Hematopoietic multipotent progenitor cell treated with erythropoietin and hydrocortisone succinate and interleukin-3 and kit ligand, for 17 days (in vitro differentiated cells): ENCODE measurements at places on chromosomes 11 and 22.

DNA sequence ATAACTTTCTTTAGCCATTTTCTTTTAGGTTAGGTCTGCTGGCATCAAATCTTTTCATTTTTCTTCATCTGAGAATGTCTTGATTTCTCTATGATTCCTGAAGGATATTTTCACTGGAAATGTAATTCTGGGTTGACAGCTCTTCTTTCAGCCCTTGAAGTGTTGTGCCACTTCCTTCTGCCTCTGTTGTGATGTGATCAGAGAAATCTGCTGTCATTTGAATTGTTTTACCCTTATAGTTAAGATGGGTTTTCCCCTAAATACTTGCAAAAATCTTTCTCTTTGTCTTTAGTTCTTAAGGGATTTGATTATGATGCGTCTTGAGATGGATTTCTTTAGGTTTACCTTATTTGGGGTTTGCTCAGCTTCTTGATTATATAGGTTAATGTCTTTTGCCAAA, 23.0 kb downstream of the USP47 start:
- no peak for DNase-seq

DNA sequence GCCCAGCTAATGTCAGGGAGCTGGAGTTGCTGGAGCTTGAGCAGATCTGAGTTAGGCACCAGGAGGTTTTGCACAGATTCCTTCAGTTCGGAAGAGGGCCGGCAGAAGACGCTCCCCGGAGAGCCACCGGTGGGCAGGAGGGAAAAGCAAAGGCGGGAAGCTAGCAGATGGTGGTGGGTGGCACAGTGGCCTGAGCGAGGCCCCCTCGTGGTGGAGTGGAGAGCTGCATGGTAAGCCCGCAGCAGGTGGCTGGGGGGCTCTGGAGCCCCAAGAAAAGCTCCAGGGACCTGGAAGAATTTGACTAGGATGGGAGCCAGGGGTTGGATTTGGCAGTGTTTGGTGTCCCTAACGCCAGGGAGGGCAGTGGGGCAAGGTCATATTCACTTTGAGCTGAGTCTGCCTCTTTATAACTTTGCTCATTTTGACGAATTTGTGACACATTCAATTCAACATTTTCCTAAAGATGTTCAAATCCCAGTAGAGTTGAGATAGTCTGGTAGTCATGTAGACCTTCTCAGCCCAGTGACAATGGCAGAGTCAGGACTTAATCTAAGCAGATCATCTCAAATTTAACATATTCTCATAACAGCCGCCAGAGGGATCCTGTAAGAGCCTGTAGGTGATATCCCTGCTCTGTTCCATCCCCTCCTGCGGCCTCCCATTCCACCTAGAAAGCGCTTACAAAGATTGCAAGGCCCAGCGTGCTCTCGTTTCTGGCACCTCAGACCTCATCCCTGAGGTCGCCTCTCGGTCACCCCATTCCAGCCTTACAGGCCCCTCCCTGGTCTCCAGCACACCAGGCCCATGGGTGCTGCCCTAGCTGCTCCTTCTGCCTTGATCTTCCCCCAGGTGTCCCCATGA, 57.9 kb downstream of the TRIM29 start:
- DNase-seq, result no peak

DNA sequence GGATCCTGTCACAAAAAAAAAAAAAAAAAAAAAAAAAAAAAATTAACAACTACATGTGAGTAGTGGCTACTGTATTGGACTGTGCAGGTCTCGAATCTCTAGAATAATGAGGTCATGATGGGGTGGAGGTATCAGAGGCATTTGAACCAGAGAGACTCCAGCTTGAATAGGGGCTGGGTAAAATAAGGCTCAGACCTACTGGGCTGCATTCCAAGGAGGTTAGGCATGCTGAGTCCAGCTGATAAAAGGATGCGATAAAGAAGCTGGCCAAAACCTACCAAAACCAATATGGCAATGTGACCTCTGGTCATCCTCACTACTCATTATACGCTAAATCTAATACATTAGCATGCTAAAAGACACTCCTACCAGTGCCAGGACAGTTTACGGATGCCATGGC, 5.9 kb upstream of the PACSIN3 start:
- DNase-seq, result no peak

DNA sequence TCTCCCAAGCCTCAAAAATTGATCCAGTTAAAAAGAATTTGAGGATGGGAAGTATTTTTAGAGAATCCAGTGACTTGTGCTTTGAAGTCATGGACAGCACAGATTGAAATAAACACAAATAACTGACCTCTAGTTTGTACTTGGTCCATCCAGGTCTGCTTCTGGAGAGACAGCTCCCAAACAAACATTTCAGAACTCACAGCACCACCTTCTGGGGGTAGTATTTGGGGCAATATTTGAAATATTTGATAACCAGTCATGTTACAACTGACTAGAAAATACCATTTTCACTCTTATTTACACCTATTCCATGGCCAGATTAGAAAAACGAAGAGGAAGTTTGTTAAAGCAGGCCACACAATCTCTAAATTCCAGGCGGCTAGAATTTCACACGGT, 56.2 kb downstream of the CTSC start:
- DNase-seq, result no peak

- DNase-seq, result no peak
Measured at GRCh38 chr11:115869780-115870431, 365.7 kb upstream of the CADM1 start.

GRCh38 chr11:12886508-12886907, 122.6 kb upstream of the RASSF10 start:
- no peak for DNase-seq

DNA sequence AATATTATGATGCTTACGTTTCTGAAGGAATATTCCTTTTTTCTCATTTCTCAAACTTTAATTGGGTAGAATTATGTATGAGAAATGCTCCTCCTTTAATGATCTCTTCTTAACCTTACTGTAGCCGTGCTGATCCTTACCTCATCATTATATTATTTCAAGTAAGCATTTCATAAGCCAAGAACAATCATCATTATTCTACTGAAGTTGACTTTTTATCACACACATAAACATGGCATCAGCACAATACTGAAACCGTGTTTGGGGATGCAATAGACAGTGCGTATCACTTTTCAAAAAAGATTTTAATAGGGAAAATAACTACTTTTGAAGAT, 162.8 kb downstream of the ARHGAP42 start:
- no peak for DNase-seq

DNA sequence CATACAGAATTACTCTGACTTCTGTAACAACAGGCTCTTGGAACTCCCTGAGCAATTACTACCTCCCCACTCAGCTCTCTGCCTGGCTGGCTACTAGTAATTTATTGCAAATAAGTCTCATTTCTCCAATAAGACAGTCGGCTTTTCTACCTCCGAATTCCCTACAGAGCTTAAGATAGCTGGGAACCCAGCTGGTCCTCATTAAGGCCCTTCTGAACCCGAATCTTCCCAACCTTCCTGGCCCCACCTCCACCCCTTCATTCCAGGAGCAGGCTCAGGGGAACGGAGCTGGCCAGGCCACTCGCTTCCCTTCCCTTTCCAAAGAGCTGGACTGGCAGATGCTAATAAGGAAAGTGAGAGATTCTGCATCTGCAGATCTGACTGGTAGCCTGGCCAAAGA, 21.6 kb downstream of the TMPRSS5 start:
- no peak for DNase-seq

- no peak for DNase-seq
Measured at GRCh38 chr11:81932303-81932702, 801.4 kb downstream of the FAM181B start.

DNA sequence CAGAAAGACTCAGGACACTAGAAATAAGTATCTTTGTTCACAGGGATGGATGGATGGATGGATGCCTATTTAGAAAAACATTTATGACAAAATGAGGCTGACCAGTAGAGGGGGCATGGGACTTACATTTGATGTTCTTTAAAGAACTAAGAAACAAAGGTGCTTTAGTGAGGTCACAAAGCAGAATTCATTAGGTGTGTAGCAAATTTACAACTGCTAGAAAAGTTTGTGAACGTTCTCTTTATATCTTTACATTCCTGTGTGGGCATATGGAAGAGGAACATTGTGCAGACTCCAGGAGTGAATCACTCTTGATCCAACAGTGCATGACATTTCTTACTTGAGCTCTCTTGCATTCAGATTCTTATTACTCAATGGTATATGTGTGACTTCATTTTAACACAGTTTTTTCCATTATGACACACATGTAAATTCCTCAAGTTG, 15.8 kb upstream of the SIK2 start:
- peak; percentile 62 for DNase-seq

DNA sequence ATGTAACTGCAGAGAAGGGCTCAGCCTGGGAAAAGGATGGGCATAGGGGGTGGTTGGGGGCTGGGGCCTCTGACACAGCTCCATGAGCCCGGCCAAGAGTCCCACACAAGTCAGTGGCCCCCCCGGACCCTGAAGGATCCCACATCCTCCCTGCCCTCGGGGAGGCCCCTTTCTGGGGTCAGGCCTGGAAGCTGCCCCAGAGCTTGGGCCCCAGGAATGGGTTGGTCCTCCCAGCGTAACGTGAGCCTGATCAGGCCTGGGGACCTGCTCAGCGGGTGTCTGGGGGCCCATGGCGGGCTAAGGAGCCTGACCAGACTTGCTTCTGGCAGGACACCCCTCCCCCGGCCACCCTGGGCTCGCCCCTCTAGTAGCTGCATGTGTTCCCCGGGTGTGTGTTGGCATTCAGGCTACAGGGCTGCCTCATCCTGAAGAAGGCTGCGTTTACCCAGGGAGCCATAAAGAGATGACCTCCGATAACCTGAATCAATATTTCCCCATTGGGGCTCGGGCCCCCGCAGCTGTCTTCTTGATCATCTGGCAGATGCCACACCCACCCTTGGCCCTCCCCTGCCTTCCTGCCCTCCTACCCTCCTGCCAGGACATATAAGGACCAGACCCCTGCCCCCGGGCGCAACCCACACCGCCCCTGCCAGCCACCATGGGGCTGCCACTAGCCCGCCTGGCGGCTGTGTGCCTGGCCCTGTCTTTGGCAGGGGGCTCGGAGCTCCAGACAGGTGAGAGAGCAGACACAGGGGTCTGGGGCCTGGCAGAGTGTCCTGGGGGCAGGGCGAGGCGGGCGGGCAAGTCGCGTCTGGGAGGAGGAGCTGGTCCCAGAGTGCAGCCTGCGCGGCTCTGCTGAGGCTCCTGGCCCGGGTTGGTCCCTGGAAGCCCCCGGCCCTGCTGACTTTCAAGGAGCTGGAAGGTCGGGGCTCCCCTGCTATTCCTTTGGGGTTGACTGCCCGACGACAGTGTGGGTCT, at the start of gene MUC2:
Gene MUC2 (plus strand): TSS at position 631 of the 978 bp plus-strand sequence.
- no peak for DNase-seq

GRCh38 chr11:110349138-110349996, 53.0 kb upstream of the RDX start:
- no peak for DNase-seq

DNA sequence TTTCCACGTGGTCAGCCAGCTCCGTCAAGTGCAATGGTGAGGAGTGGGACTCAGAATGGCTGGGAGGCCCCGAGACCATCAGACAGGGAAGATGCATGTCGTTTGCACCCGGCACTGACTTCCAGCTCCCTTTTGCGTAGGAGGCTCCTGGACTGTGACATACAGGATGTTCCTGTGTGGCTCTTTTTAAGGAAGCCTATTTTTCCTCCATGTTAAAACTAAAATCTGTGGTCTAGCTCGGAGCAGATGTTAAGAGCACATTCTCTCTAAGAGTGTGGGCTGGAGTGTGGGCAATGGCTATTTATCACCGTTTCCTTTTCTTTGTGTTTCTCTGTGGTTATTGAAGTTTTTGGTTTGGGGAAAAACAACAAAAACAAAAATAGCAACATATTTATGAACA, 40.9 kb upstream of the AMPD3 start:
- DNase-seq, result no peak

DNA sequence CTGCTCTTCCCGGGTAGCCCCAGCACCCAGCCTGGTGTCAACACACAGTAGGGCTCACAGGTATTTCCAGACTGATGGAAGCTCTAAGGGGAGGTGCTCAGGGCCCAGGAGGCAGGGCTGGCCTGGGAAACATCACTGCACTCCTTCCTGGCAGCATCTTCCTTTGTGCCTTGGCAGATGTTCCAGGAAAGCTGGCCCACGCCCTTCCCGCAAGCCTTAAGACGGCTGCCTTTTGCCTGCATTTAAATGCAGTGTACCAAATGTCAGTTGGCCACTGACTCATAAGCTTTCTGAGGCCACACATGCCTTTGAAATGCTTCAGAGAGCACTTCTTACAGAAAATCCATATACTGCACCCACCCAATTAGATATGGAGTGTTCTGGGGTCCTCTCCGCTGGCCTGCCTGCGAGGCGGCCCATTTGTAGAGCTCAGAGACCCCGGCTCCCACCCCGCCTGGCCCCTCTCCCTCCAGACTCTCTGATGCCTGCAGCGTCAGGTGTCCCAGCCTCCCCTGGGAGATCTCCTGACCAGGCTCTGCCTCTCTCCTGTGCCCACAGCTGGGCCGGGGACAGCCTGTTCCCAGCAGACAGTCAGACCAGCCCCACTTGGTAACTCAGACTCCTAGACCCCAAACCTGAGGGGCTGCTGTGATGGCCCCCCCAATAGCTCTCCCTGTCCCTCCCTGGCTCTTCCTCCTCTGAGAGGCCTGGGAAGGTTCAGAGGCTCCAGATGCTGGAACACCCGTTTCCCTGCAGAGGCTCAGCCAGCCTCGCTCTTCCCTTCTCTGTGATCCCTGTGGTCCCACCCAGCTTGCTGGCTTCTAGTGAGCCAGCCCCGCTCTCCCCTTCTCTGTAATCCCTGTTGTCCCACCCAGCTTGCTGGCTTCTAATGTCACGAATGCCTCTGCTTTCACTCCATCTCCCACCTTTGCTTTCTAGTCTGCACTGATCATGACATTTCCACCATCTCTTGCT, 47.6 kb upstream of the THY1 start:
- DNase-seq, result no peak

DNA sequence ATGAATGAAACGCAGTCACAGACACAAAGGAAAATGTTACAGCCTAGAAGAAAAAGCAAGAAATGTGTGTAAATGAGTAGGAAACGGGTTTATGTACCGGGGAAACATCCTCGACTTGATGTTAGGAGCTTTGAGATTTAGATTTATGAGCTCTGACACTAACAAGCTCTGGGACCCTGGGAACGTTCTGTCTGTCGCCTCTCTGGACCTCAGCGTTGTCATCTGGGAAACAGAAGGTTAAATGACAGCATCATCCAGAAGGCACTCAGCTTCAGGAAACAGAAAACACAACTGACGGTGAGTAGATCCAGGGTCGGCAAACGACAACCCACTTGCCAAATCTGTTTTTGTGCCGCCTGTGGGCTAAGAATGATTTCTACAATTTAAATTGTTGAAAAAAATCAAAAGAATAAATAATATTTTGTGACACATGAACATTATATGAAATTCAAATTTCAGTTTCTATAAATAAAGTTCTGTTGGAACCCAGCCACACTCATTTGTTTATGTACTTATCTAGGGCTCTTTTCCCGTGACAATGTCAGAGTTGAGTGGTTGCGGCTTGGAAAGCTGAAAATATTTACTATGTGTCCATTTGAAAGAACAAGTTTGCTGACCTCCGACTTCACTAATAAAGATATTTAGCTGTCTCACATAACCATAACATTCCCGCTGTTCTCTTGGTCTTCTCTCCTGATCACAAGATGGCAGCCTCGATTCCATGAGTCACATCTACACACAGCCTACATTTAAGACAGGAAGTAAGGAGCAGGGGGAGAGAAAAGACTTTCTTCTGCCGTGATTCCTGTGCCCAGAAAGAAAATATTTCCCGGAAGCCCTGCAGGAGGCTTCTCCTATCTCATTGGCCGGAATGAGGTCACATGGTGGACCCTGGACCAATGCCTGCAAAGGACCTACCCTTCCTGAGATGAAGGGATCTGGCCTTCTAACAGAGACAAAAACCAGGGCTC, 47.1 kb upstream of the SYT13 start:
- DNase-seq, result no peak
